ENCODE measurements at places on chromosomes 3 and 15.
A peak's percentile ranks its signal among the peaks of the same experiment; 100 is the strongest.

GRCh38 chr3:168272343-168272985 is 176.7 kb upstream of the GOLIM4 start:
- no peak for DNase-seq

- DNase-seq: no peak
Observed at GRCh38 chr3:99131876-99132275, 230.4 kb upstream of the DCBLD2 start.

DNA sequence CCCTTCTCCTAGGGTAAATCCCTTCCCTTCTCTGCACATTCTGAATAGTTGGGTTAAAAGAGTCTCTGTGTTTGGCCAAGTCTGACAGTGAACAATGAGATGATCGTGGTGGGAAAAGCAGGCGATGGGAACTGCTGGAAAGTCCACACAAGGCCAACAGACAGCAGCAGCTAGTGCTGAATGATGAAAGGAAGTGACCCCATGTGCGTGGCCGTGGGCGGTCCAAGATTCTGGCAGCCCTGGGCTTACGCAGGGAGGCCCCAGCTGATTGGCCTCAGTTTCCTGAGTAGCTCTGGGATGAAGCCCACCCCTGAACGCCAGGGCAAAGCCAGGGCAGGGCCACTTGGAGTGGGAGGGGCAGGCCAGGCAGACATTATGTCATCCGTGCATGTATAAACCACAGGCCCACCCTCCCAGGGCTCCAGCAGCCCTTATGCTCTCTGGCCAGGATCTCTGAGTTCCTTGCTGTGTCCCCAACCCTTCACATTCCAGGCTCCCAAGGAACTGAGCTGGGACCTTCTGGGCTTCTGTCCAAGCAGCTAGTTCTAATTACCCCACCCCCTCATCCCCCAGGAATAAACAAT is 57.8 kb downstream of the CDC25A start:
- no peak for DNase-seq

- no peak for DNase-seq
Observed at GRCh38 chr15:88385078-88385700, 82.0 kb downstream of the MRPL46 start.

- DNase-seq: no peak
Observed at GRCh38 chr15:45414215-45414885, 36.0 kb upstream of the GATM start.

DNA sequence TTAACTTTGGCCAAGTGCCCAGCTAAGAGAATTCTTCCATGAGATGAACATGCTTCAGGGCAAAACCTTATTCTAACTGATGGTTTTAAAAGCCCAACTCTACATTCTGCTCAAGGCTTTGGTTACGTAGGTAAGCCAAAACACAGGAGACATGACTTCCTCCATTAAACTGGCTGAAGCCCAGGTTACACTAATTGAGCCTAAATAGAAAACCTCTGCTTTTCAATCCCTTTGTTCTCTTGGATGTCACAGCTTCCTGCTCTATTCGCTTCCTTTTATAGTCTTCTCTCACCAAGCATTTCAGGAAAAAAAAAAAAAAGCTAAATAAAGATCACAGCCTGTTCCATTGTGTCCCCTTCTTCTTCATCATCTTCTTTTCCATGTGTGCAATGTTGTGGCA is 420.4 kb downstream of the TIGIT start:
- DNase-seq: no peak

DNA sequence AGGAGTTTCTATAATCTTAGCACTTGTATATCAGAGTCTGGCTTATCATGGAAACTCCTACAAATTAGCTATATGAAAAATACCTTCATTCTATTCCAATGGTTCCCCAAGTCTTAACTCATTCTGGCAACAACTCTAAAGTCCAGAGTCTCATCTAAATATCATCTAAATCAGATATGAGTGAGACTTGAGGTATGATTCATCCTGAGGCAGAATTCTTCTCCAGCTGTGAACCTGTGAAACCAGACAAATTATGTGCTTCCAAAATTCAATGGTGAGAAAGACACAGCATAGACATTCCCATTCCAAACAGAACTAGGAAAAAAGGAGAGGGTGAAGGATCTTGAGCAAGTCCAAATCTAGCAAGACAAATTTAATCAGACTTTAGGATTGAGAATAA is 138.8 kb downstream of the THRB start:
- no peak for DNase-seq

DNA sequence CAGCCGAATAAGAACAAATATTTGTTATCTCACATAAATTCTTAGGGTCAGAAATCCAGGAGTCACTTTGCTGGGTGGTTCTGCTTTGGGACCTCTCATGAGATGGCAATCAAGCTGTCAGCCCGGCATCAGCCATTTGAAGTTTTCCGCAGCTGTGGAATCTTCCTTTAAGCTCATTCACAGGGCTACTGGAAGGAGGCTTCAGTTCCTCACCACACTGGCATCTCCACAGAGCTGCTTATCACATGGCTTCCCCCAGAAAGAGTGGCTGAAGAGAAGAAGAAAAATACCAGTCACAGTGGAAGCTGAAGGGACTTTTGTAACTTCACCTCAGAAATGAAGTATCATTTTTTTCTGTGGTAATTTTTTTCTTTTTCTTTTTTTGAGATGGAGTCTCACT is 267.7 kb downstream of the CHL1 start:
- peak; percentile 3 for DNase-seq

DNA sequence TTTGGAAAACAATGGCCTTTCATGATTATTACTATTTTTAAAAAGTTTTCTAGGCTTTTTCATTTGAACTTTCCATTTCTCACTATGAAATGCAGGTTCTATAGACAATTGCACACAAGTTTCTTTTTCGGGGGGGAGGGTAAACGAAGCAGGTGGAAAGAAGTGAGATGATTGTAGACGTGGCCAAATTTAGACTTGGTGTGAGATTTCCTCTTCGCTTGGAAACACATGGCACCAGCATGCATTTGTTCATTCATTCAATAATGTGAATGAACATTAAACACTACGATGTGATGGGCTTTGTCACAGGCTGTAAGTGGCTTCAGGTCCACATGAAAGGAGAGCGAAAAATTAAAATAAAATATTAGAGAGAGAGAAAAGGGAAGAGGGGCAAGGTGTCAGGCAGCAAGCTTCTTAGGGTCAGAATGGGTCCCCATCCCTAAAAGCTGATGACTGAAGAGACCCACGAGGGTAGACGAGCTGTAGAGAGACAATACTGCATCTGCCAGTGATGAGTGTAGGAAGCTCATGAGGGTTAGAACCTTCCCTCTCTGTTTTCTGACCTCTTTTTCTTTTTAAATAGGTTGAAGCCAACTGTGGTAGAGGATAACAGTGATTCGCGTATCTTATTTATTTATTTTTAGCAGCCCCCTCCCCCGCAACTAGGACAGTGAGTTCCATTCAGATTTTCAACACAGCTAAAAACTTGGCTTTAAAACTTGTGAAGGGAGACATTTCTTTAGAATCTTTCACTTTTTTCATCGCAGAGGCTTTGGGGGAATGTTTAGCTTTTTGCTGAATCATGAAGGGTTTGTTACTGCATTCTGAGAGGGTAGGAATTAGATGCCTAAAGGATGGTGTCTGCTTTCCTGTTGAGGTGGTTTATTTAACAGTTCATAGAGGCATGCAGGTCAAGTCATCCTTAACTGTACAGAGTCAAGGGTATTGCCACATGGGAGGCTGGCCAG is 36.2 kb downstream of the GAP43 start:
- DNase-seq: peak; percentile 55

- DNase-seq: no peak
Observed at GRCh38 chr3:13546667-13547171, 2.2 kb upstream of the FBLN2 start.

- no peak for DNase-seq
Observed at GRCh38 chr3:46955157-46955556, 21.4 kb downstream of the CCDC12 start.

DNA sequence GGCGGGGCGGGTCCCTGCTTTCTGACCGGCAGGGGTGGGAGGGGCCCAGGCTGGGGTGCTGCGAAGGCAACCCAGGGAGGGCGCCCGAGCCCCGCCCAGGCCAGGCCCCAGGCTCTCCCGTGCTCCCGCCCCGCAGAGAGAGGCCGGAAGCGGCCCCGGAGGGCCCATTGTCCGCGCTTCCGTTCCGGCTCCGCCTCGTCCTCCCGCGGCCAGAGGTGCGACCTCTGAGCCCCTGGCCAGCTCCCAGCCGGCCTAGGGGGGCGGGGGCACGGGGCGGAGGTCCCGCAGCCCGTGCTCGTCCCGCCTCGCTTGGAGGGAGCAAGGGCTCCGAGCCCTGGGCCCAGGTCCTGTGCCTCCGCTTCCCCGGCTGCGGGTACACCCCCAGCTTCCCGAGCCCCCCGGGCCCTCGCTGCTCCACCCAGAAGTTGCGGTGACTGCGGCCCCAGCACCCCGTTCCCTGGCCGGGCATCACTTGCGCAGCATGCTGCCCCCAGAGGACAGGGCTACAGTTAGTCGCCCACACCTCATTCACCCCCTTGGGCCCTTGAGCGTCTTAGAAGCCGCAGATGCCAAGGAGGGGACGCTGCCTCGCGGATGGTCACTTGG is 20.4 kb upstream of the PLXND1 start:
- DNase-seq: peak; percentile 89

DNA sequence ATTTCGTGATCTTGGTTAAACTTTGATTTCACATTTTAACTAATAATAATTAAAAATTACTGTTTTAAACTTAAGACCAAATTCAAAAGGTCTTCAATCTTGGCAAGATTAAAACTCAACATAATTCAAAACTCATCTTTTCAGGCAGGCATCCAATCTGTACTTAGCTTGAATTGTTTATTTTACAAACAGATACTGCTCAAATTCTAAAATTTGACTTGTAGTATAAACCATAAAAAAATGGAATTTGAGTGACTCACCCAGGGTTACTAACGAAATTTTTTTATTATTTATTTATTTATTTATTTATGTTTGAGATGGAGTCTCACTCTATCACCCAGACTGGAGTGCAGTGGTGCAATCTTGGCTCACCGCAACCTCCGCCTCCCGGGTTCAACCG is 64.4 kb downstream of the GAP43 start:
- no peak for DNase-seq

DNA sequence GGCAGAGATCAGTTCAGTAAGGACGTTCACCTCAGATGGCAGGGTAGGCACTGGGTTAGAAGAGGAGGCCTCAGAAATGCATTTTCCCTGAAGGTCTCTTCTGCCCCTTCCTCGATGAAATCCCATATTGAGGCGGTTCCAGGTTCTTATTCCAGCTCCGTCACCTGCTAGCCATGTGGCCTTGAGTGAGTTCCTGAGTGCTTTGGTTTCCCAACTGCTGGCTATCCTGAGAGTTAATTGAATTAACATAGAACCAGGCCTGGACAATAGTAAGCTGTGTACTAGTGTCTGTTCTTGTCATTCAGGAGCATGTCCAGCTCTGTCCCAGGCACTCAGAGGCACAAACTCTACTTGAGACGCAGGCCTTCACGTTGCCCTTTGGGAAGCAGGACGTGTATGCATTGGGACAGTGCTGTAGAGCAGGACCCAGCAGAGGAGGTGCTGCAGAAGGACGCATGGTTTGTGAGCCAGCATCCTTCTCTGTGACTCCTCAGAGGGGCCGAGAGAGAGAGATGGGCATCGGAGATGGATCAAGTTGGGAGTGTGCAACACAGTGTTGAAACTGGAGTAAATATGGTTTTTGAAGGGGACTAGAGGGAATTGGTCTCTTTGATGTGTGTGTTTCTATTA is 114.2 kb downstream of the ASB7 start:
- no peak for DNase-seq

Measured in GM06990 (cell line).